ENCODE measurements at places on chromosomes 3 and 15.
A peak's percentile ranks its signal among the peaks of the same experiment; 100 is the strongest.

DNA sequence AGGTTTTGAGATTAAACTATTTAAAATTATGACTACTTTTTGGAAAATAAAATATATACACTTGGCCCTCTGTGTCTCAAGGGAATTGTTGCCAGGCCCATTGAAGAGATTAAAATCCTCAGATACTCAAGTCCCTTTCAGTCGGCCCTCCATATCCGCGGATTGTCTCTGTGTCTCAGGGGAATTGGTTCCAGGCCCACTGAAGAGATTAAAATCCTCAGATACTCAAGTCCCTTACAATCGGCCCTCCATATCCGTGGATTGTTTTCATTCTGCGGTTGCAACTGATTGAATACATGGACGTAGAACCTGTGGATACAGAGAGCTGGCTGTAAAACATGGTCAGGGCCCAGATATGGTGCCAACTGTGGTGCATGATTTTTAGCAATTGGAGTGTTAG is 15.7 kb upstream of the LRCH3 start:
- DNase-seq: no peak

DNA sequence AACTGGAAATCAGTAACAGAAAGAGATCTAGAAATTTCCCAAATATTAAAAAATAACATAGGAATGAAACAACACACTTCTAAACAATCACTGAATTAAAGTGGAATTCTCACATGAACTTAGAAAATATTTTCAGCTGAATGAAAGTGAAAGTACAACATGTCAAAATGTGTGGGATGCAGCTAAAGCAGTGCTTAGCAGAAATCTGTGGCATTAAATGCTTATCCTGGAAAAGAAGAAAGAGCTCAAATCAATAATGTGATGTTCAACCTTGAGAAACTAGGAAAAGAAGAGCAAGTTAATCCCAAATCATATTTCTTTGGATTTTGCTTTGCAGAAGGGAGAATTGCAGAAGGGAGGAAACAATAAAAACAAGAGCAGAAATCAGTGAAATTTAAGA is 98.2 kb upstream of the NR2E3 start:
- no peak for DNase-seq

DNA sequence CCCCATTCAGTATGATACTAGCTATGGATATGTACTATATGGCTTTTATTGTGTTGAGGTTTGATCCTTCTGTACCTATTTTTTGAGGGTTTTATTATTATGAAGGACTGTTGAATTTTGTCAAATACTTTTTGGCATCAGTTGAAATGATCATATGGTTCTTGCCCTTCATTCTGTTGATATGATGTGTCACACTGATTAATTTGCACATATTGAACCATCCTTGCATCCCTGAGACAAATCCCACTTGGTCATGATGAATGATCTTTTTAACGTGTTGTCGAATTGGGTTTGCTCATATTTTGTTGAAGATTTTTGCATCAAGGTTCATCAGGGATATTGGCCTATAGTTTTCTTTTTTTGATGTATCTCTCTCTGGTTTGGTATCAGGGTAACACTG is 61.0 kb downstream of the RASA2 start:
- DNase-seq: no peak

GRCh38 chr15:79185199-79185598 is 94.6 kb upstream of the RASGRF1 start:
- DNase-seq: no peak

DNA sequence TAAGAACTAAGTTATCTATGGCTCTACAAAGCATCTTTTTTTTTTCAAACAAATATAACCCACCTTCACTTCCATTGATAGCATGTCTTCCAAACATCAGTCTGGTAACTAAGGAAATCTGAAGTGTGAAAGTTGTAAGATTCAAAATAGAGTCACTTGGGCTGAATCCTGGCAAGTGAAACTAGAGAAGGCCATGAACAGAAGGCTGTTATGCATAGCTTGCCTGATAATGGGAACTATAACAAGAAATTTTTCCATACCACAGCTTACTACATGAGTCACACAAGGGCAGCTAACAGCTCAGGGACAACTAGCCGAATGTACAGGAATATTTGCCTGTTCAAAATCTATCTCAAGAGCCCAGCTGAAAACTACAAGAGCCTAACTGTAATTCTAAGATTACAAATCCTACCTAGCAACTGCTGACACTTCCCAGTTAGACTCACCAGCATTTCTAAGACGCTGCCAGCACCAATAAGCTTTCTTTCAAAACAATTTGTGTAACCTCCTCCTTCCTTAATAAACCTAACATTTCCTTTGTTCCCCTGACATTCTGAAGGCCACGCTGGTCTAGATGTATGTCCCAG is 1066.5 kb downstream of the PLOD2 start:
- peak; percentile 57 for DNase-seq
